ENCODE measurements at places on chromosomes 7 and 10. TPM values are rescaled to one million over a fixed set of nuclear protein-coding genes. Genes with fewer than 3 reads are reported as not detected.

The EGR2 gene
- total RNA-seq = 52.1 TPM

The PPP1R17 gene
- not detected for total RNA-seq

The LRRD1 gene
- total RNA-seq = not detected

The SCART1 gene
- 0.45 TPM for total RNA-seq

The SFMBT2 gene
- total RNA-seq = 22.0 TPM

The NPY4R2 gene
- not detected for total RNA-seq

The VIPR2 gene
- total RNA-seq = not detected

The KCNH2 gene
- 0.22 TPM for total RNA-seq

The DNAH11 gene
- total RNA-seq = 0.02 TPM

The COL1A2 gene
- total RNA-seq = 0.35 TPM

The PTF1A gene
- total RNA-seq = not detected

DNA sequence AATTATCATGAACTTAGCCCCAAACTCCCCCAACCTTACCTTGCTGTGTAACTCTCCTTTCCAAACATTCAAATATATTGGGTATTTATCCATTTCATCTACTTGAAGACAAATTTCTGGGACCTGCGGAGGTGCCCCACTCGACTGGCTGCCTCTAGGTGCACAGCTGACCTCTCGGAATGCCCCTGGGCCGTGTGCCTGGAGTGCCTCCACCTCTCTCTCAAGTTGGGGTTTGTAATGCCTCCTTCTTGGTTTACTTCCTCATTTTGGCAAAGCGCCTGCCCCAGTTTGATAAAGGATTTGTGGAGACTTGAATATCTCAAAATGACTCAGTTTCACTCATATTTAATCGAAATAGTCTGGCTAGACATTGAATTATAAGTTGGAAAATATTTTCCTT is 16.6 kb downstream of the ZNF777 start:
- H3K4me1 ChIP-seq = peaks cover 12% of the 10 kb centered on the region
- no peak overlapping the region for H3K4me3 ChIP-seq
- no peak overlapping the region for H3K27ac ChIP-seq
- H3K27me3 ChIP-seq = no peaks in the 10 kb centered on the region

DNA sequence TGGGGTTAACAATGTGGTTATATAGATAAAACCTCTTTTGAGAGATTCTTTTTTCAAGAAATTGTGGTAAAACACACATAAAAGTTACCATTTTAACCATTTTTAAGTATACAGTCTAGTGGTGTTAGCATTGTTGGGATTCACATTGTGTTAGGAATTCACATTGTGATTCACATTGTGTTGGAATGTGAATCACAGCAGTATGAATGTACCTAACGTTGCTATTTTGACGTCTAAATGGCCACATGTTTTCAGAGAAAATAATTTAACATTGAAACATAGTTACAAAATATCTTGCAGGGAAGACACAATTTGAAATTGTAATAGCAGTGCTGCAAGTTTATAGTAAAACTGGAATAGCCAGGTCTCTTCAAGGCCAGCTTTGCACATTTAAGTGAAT is 129.0 kb downstream of the BICC1 start:
- no peaks in the 10 kb centered on the region for H3K36me3 ChIP-seq
- H3K4me1 ChIP-seq = no peaks in the 10 kb centered on the region
- peaks cover 3% of the 10 kb centered on the region for H3K27me3 ChIP-seq
- no peak for DNase-seq
- H3K27ac ChIP-seq = no peak overlapping the region

- no peak overlapping the region for H3K27ac ChIP-seq
- no peak for DNase-seq
- no peaks in the 10 kb centered on the region for H3K27me3 ChIP-seq
- no peaks in the 10 kb centered on the region for H3K36me3 ChIP-seq
- H3K4me3 ChIP-seq = no peak overlapping the region
Measured at GRCh38 chr10:115969591-115969990, 303.4 kb downstream of the GFRA1 start.

DNA sequence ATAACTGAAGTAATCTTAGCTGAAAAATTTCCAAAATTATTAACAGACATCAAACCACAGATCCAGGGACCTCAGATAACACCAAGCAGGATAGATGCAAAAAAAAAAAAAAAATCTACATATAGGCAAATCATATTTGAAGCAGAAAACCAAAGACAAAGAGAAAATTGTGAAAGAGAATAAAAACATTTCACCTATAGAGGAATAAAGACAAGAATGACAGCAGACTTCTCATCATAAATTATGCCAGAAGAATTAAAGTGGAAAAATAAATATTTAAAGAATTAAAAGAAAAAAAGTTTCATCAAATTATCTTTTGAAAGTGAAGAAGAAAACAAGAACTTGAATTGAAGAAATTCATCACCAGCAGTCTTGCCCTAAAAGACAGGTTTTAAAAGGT is 467.5 kb downstream of the GPAM start:
- H3K27me3 ChIP-seq = no peaks in the 10 kb centered on the region
- H3K4me1 ChIP-seq = no peaks in the 10 kb centered on the region
- no peaks in the 10 kb centered on the region for H3K36me3 ChIP-seq
- H3K4me3 ChIP-seq = no peak overlapping the region
- no peak overlapping the region for H3K27ac ChIP-seq
- DNase-seq = no peak

- no peak overlapping the region for H3K27ac ChIP-seq
- no peaks in the 10 kb centered on the region for H3K27me3 ChIP-seq
- peaks cover 6% of the 10 kb centered on the region for H3K4me1 ChIP-seq
Measured at GRCh38 chr10:91115618-91116390, 104.7 kb upstream of the PCGF5 start.

DNA sequence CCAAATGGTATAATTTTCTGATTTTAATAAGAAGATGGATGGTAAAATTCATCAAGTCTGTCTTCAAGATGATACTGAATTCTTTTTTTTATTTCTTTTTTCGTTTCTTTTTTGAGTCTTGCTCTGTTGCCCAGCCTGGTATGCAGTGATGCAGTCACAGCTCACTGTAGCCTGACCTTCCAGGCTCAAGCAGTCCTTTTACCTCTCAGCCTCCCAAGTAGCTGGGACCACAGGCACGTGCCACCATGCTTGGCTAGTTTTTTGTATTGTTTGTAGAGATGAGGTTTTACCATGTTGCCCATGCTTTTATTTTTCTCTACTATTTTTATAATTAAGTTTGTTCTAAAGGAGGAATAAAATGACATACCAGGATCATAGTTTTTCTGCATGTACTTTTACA is 52.1 kb upstream of the HELLS start:
- no peaks in the 10 kb centered on the region for H3K36me3 ChIP-seq
- no peak overlapping the region for H3K4me3 ChIP-seq
- H3K27ac ChIP-seq = no peak overlapping the region
- H3K4me1 ChIP-seq = peaks cover 4% of the 10 kb centered on the region
- no peak for DNase-seq
- H3K27me3 ChIP-seq = peaks cover 10% of the 10 kb centered on the region

DNA sequence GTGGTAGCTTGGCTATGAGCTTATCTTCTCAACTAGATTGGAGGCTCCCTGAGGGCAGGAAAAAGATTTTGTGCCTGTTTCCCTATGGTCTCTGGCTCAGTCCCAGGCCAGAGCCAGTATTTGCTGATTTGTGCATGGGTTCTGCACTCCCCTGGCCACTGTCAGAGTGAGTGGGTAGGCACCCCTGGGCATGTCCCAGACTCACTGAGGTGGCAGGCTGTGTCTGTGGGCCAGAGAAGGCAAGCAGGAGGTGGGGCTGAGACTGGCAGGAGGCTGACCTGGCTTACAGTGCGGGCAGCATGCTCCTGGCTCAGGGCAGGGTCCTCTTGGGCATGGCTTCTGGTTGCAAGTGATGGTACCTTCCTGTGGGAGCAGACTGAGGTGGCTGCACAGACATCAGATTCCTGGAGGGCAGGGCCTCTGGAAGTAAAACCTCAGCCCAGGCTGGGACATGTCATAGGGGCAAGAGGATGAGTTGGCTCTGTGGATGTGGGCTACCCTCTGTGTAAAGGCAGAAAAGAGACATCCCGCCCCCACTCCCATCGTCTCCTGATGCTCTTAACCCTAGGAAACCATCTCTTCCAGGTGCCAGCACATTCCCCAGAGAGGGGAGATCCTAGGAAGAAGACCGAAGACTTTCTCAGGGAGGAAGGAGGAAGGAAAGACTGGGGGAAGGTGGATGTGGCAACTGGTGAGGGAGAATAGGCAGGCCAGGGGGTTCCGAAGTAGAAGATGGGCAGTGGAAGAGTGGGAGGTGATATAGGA is 4.3 kb downstream of the KCP start:
- no peak overlapping the region for H3K27ac ChIP-seq
- peaks cover 42% of the 10 kb centered on the region for H3K27me3 ChIP-seq
- no peak for DNase-seq
- H3K36me3 ChIP-seq = no peaks in the 10 kb centered on the region
- no peaks in the 10 kb centered on the region for H3K4me1 ChIP-seq

DNA sequence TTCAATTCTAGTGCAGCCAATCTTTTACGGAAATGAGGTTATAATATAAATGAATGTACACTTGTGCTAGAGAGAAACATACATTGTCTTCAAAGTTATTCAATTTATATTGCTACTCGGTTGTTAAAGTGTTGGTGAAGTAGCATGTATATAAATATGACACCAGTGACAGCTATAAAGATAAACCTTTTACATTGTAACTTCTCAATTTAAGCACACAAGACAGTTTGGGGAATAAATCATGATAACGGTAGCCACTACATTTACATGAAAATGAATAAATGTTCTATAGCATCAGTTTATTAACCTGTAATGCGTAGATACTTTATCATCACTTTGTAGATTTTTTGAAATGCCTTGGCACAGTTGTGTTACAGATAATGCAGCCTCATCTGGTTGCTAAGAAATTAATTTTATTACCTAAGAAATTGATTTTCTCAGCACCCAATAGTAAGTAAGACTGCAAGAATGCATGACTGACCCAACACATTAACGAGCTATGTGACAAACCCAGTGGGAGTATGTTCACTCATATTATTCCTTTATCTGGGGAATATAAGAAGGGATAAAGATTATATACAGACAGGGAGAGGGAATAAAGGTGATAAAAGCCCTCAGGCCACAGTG is 283.9 kb upstream of the NPVF start:
- H3K27ac ChIP-seq = no peak overlapping the region
- H3K36me3 ChIP-seq = no peaks in the 10 kb centered on the region
- no peaks in the 10 kb centered on the region for H3K27me3 ChIP-seq
- H3K4me3 ChIP-seq = no peak overlapping the region

DNA sequence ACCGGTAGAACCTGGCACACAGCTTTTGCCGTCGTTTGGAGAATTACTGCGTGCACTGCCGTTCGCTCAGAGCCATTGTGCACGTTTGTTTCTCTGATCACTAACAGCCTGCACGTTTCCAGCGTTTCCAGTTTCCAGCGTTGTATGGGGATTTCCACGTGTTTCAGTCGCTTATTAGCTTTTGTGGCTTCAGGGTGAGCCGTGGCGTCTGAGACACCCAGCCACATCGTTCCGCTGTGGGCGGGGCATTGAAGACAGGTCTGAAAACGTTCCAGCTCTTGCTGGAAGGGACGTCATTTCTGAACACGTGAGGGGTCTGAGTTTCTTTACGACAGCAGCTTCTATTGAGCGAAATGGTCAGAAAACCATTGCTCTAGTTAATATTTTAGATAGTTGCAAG is 164.8 kb downstream of the DNAJB6 start:
- peaks cover 8% of the 10 kb centered on the region for H3K36me3 ChIP-seq
- peaks cover under 1% of the 10 kb centered on the region for H3K27me3 ChIP-seq
- H3K4me1 ChIP-seq = peaks cover 22% of the 10 kb centered on the region
- H3K27ac ChIP-seq = no peak overlapping the region
- no peak overlapping the region for H3K4me3 ChIP-seq

DNA sequence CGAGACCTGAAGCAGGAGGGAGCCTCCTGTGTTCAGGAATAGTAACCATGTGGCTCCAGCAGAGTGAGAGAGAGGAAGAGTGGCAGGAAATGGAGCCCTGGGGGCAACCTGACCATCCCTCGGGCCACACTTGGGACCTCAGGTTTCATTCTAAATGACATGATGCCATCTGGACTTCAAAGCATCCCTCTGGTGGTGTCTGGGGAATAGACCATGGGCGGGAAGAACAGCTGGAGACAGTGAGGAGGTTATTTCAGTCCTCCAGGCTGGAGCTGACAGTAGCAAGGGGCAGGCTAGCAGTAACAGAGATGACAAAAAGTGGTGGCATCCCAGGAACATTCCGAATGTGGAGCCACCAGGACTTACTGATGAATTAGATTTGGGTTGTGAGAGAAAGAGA is 44.8 kb downstream of the AKR1B1 start:
- no peak overlapping the region for H3K4me3 ChIP-seq
- no peaks in the 10 kb centered on the region for H3K36me3 ChIP-seq
- no peak for DNase-seq
- H3K4me1 ChIP-seq = no peaks in the 10 kb centered on the region
- no peak overlapping the region for H3K27ac ChIP-seq

- H3K27me3 ChIP-seq = peaks cover 25% of the 10 kb centered on the region
- DNase-seq = no peak
- H3K4me3 ChIP-seq = no peak overlapping the region
- no peaks in the 10 kb centered on the region for H3K4me1 ChIP-seq
- H3K27ac ChIP-seq = no peak overlapping the region
Measured at GRCh38 chr7:27459021-27459730, 203.5 kb downstream of the HIBADH start.

- no peak overlapping the region for H3K27ac ChIP-seq
- no peaks in the 10 kb centered on the region for H3K27me3 ChIP-seq
- H3K4me1 ChIP-seq = peaks cover 45% of the 10 kb centered on the region
- H3K4me3 ChIP-seq = no peak overlapping the region
- peaks cover 39% of the 10 kb centered on the region for H3K36me3 ChIP-seq
Measured at GRCh38 chr10:27147701-27148100, 6.5 kb downstream of the YME1L1 start.

DNA sequence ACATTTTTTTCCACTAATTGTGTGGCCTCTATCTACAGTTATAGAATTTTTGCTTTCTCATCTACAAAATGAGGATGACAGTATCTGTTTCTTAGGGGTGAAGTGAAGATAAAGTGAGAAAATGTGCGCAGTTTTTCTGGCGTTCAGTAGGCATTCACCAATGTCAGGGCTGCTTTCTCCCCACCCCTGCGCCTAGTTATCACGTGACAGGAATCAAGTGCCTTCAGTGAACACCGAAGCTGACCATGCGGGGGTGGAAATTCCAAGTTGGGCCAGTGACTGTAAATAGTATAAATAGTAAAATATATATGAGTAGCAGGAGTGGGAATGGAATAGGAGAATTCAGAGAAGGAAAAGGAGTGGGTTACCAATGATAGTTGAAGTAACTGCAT is 77.4 kb downstream of the TAF3 start:
- peaks cover 26% of the 10 kb centered on the region for H3K36me3 ChIP-seq
- no peaks in the 10 kb centered on the region for H3K27me3 ChIP-seq
- no peak for DNase-seq
- H3K27ac ChIP-seq = no peak overlapping the region
- H3K4me1 ChIP-seq = peaks cover 30% of the 10 kb centered on the region
- H3K4me3 ChIP-seq = no peak overlapping the region

GRCh38 chr7:105269397-105269796 is 119.3 kb downstream of the SRPK2 start:
- no peak for DNase-seq
- H3K27me3 ChIP-seq = no peaks in the 10 kb centered on the region
- peak overlapping the region; percentile 89 for H3K4me3 ChIP-seq
- no peaks in the 10 kb centered on the region for H3K36me3 ChIP-seq

All from activated naive CD8-positive, alpha-beta T cell treated with anti-CD3 and anti-CD28 coated beads for 36 hours (primary cell).